ENCODE measurements at places on chromosomes 4 and X. TPM values are rescaled to one million over a fixed set of nuclear protein-coding genes. Genes with fewer than 3 reads are reported as not detected.

Gene TSPAN6
- 20.9 TPM for total RNA-seq

Gene PPP1R2C
- not detected for total RNA-seq

Gene CCDC149
- total RNA-seq, result 13.0 TPM

Gene MAGED4
- 24.0 TPM for total RNA-seq

Gene ATOH1
- not detected for total RNA-seq

Gene FRG2
- total RNA-seq, result not detected

Gene AFF2
- total RNA-seq, result not detected

Gene MAGEE1
- total RNA-seq, result 2.9 TPM

Gene UGT2B10
- not detected for total RNA-seq

Gene ETDB
- total RNA-seq, result not detected

Gene RRH
- total RNA-seq, result not detected

Gene SLC6A14
- total RNA-seq, result not detected

Gene ASB9
- total RNA-seq, result 0.33 TPM

Gene VSIG1
- total RNA-seq, result not detected

Gene CTAG2
- total RNA-seq, result not detected

GRCh38 chrX:100674705-100675104 lies 30.7 kb downstream of the SRPX2 start:
- no peak for DNase-seq

DNA sequence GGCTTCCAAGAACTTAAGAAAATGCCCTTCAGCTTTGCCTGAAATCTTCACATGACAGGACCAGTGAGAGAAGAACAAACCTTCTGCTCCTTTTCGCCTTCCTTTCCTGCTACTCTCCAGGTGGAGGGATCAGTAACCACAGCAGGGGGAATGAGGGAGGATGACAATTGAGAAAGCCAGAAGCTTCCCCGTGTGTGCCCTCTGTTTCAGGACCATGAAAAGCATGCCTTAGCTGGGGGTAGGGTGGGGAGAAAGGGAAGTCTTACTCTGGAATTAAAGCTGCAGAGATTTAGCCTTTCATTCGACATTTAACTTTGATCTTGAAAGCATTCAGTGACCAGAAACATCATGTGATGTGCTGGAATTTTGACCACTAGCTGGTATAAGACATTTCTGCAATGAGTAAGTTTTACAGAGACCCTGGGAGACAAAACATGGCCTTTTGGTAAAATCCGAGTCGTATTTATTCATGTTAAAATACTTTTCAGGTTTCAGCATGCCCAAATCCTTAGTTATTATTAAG lies 10.6 kb upstream of the PUDP start:
- DNase-seq, result no peak

DNA sequence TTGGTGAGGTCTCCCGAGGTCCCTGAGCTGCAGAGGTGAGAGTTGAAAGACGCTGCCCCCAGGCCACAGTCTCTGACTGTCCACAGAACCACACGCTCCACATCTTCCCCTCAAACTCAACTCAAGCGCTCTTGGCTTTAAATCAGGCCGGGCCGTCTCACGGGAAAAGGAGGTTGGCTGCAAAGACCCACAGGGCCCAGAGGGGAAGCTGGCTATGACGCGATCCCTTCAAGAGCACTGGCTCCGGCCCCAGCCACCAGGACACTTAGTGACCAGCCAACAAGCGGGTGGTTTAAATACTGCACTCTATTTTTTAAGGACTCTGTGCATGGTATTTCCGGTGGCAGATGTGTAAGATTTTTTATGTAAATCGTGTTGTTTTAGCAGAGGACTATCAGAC lies 19.9 kb downstream of the LRPAP1 start:
- DNase-seq, result no peak

DNA sequence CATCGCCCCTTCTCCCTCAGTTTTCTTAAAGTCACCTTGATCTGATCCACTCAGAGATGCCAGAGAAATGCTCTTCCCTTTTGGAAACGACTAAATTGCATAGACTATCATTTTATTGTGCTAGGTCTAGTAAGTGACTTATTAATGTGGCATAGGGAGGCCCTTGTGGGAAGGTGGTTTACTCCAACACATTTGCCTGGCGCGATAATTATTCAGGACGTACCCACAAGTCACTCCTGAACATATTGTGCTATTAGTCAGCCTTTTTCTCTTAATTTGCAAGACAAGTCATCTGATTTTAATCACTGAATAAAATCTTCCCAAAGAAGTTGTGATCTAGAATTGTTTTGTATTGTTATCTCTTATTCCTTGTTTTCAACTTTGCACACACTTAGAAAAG lies 7.6 kb downstream of the ENPEP start:
- no peak for DNase-seq

- no peak for DNase-seq
Observed at GRCh38 chr4:39714166-39714565, 16.2 kb downstream of the UBE2K start.

DNA sequence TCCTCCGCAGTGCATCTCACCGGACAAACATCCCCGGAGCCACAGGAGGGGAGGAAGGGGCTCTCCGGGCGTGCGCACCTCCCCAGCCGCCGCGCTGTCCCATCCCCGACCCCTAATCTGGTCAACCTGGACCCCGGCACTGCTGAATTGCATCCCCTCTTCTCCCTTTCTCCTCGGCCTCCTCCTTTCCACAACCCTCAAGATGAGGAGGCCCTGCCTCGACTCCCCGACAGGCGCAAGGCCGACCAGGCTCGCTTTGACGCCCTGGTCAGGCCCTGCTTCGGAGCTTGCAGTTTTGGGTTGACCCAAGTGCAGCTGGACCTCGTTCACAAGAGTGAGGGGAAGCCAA lies 2.3 kb downstream of the PDGFRA start:
- DNase-seq, result no peak

GRCh38 chr4:27003642-27004113 lies 143.0 kb downstream of the STIM2 start:
- peak; percentile 44 for DNase-seq

DNA sequence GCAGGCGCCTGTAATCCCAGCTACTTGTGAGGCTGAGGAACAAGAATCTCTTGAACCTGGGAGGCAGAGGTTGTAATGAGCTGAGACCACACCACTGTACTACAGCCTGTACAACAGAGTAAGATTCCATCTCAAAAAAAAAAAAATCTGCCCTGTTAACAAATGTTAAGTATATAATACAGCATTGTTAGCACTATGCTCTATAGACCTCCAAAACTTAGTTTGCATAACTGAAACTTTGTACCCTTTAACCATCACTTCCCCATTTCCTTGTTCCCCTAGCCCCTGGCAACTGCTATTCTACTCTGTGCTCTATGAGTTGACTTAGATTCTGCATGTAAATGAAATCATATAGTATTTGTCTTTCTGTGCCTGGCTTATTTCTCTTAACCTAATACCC lies 76.7 kb downstream of the TAB3 start:
- no peak for DNase-seq

DNA sequence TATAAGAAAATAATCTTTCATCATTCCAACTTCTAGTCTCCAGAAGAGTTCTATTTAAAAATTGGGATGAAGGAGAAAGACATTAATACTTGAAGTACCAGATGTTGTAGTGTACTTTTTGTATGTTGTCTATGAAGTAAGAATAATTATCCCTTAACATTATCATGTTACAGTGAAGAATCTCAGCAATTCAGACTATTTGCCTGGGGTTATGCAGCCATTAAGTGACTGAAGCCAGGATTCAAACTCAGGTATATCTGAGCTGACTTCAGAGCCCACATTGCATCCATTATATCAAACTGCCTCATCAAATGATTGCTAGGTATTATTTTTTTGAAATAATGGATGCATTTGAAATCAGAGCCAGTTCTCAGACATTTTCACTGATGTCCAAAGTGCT lies 76.1 kb upstream of the FHDC1 start:
- no peak for DNase-seq

- DNase-seq, result peak; percentile 36
Observed at GRCh38 chr4:119623025-119623424, 5.6 kb downstream of the PDE5A start.

DNA sequence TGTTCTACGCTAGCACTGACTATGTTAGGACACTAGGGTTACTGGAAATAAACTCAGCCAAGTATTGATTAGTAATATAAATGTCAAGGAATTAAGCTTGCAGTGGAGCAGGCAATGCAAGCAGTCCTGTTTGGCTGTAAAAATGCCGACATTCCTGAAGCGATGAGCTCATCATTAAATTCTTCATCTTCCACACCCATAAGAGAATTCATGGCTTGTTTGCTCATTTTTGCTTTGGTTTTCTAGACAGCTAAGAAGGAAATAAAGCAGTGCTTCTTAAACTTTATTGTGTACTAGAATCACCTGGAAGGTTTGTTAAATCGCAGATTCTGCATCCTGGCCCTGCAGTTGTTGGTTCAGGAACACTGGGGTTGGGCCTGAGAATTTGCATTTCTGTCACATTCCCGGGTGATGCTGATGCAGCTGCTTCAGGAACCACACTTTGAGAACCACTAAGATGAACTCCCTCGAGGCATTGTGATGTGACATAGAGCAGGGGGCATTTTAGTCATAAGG lies 17.8 kb downstream of the ANXA3 start:
- DNase-seq, result peak; percentile 75

GRCh38 chr4:75786526-75786925 lies 62.1 kb downstream of the USO1 start:
- no peak for DNase-seq

GRCh38 chr4:146073517-146073916 lies 102.0 kb upstream of the LSM6 start:
- DNase-seq, result no peak

- DNase-seq, result peak; percentile 72
Observed at GRCh38 chr4:183261953-183262775, 57.9 kb downstream of the CLDN22 start.

DNA sequence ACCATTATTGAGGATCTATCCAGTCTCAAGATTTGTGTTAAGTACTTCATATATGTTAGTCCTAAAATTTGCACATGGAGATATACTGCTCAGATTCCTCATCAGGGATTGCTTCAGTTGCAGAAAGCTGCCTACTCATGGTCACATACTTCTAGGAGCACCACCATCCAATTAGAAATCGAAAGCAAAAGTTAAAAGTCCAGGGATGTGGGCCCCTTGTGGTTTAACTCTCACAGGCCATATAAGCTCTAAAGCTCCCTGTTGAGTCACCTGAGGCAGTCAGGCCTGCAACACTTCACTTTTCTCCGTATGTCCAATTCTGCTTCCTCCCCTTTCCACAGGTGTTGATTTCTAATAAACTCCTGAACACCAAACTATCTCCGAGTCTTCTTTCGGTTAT lies 84.2 kb downstream of the CNOT6L start:
- DNase-seq, result peak; percentile 7

GRCh38 chrX:104195013-104195412 lies 28.8 kb downstream of the FAM199X start:
- DNase-seq, result no peak

DNA sequence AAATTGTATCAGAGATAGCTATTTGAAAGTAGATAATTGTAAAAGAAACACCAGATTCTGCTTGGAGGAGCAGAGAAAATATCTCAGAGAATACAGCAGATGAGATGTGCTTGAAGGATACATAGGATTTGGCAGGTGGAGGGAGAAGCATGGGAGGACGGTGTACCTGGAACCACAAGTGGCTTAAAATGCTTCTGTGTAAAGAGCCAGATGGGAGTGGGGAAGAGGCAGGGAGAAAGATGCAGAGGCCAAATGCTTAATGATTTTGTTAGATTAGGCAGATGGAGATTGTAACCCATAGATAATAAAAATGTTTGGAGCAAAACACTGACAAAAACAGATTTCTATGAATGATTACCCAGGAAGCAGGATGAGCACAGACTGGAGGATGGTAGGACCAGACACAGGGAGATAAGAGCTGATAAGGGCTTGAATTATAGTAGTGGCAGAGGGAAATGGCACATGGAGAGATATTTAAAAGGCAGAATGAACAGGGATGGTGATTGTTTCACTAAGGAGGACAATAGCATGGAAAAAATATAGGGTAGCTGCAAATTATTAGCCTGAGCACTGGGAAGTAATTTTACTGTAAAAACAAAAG lies 145.7 kb upstream of the TBC1D9 start:
- no peak for DNase-seq

- DNase-seq, result no peak
Observed at GRCh38 chrX:76155786-76156185, 17.1 kb upstream of the PBDC1 start.

- DNase-seq, result no peak
Observed at GRCh38 chr4:169307576-169307975, 36.8 kb upstream of the SH3RF1 start.

DNA sequence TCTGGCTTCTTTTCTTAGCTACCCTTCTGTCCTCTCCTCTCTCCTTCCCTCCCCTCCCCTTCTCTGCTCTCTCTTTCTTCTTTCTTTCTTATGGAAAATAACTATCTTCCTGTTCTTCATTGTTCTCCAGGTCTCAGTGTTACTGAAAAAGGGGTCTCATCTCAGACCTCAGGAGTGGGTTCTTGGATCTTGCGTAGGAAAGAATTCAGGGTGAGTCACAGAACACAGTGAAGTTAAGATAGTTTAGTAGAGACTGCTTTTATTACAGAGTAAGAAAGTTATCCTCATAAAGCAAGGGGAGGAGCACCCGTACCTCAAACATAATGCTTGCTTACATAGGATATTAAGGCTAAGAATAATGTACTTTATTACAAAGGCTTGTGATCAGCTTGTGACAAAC lies 31.8 kb upstream of the CWH43 start:
- DNase-seq, result peak; percentile 15

DNA sequence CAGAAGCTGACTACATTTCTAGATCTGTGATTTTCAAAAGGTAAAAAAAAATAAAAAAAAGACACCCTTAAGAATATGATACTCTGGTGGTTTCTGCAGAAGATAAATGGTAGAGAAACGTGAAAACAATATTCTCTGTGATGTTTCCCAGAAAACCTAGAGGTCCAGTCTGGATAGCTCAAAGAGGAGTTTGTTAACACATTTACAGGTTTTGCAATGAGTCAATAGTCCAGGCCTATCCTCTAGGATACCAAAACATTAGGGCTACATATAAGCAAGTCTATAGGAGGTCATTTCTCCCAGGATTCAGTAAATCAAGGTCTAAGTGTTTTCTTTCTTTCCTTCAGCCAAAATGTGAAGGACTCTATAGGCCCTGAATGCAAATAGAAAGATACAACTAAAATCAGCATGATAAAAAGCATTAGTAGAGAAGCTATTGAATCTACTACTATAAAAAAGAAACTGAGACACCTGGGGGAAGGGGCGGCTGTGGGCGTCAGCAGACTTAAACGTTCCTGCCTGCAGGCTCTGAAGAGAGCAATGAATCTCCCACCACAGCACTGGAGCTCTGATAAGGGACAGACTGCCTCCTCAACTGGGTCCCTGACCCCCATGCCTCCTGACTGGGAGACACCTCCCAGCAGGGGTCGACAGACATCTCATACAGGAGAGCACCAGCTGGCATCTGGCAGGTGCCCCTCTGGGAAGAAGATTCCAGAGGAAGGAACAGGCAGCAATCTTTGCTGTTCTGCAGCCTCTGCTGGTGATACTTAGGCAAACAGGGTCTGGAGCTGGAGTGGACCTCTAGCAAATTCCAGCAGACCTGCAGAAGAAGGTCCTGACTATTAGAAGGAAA lies 33.7 kb upstream of the SPP1 start:
- DNase-seq, result no peak

- DNase-seq, result peak; percentile 89
Observed at GRCh38 chr4:118289794-118290193, 63.0 kb downstream of the PRSS12 start.

GRCh38 chr4:163447481-163447880 lies 26.1 kb downstream of the TKTL2 start:
- no peak for DNase-seq

GRCh38 chr4:185500035-185500434 lies 28.5 kb upstream of the CCDC110 start:
- no peak for DNase-seq

Measured in HFFc6 (cell line).